Mucosa of gallbladder (tissue), 1 donor: ENCODE measurements at places on chromosomes 13 and 19. TPM values are rescaled to one million over a fixed set of nuclear protein-coding genes. Genes with fewer than 3 reads are reported as not detected.

C2CD4C gene
- 172 TPM for total RNA-seq

CAMSAP3 gene
- 61.3 TPM for total RNA-seq

CEACAM7 gene
- total RNA-seq = 2.6 TPM

BEST2 gene
- not detected for total RNA-seq

ZNF714 gene
- 6.6 TPM for total RNA-seq

EMP3 gene
- total RNA-seq = 52.4 TPM

PSG4 gene
- not detected for total RNA-seq

MAP3K10 gene
- 25.8 TPM for total RNA-seq

SERP2 gene
- 3.7 TPM for total RNA-seq

DNA sequence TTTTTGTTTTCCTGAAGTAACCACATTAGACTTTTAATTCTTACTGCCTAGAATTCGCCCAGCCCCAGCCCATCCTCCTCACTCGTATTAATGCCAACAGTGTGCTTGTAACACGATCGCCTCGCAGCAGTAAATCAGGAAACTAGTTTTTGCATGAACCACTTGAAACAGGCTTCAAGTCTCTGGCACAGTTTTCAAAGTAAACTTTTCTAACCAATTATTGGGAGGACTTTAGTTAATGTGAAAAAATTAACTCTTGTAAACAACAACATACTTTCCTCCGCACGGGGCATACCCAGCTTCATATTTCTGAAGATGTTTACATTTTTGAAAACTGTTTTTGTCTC is 39.2 kb downstream of the TNFRSF19 start:
- DNase-seq = no peak

DNA sequence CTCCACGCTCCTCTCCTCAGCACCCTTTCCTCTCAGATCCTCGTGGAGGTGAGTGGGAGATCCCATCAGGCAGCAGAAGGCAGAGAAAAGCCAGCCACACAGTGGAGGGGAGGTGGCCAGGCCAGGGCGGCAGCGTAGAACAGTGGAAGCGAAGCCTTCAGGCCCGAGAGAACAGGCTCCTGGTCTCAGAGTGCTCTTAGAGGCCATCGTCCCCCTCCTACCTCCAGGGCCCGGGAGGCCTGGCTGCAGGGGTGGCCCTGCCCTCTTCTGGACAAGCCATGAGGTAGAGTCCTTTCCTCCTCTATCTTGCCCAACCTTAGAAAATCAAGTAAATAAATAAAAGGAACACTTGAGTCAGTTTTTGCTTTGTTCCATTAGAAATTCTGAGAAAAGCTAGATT is 202.0 kb downstream of the KATNAL1 start:
- no peak for DNase-seq

GRCh38 chr19:43337737-43338136 is 15.7 kb upstream of the CD177 start:
- DNase-seq = no peak

GRCh38 chr13:59963827-59964226 is 199.9 kb downstream of the DIAPH3 start:
- DNase-seq = no peak

DNA sequence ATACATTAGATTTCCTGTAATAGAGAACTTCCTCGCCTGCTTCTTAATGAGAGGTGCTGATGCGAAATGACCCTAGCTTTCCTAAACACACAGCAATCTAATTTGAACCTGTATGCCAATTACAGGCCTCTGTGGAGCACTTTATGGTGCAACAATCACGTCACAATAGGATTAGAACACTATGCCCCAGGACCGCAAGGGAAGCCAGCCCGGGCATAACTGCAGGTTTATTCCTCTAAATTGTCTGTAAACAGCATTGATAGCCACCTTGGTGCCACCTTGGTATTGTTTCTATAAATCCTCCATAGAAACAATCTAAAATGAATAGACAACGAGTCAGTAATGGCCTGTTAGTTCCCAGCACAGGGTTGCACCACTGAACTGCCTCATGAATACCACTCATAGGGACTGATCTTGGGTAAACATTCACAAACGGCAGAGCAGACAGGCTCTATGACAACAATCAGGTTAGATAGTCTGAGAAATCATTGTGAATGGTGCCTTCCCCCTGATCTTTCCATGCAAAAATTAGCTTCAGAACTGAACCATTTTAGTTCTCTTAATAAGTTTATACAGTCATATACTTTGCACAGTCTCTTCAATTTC is 182.5 kb upstream of the OBI1 start:
- DNase-seq = no peak

DNA sequence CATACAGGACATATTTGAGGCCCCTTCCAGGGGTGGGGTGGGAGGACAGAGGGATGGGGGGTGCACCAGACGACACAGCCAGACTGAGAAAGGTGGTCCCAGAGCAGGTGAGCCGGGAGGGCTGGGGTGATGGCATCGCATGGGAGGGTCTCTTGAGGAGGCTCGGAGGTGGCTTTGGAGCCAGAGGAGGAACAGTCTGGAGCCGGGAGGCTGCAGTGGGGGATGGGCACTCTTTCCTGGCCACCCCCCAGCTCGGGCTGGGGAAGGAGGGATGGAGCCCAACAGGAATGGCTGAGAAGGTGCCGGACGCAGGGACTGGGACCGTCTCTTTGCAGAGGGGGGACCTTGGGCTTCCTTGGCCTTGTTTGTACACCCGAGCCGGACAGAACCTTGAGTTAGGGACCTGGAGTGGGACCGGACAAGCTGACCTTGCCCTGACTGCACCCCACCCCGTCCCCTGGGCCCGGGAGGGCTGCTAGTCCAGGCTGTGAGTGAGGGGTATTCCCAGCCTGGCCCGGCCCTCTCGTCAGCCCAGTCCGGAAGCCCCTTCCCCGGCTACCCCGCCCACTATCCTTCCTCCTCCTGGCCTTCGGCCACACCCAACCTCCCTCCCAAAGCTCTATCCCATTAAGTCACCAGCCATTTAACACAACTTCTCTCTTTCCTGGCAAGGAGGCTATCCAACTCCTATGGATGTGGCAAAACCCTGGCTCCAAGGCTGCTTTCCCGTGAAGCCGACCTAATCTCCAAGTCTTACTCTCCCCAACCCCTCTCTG is 816 bp upstream of the TBXA2R start:
- no peak for DNase-seq

- no peak for DNase-seq
Observed at GRCh38 chr13:73607489-73608156, 526.6 kb downstream of the KLF12 start.

- DNase-seq = no peak
Observed at GRCh38 chr19:16335226-16335625, 10.6 kb downstream of the KLF2 start.

GRCh38 chr19:30350692-30351663 is 21.2 kb upstream of the ZNF536 start:
- no peak for DNase-seq

GRCh38 chr13:58906329-58907007 is 1257.3 kb downstream of the DIAPH3 start:
- no peak for DNase-seq

- DNase-seq = peak; percentile 51
Observed at GRCh38 chr19:19053508-19054314, 10.1 kb upstream of the SLC25A42 start.

DNA sequence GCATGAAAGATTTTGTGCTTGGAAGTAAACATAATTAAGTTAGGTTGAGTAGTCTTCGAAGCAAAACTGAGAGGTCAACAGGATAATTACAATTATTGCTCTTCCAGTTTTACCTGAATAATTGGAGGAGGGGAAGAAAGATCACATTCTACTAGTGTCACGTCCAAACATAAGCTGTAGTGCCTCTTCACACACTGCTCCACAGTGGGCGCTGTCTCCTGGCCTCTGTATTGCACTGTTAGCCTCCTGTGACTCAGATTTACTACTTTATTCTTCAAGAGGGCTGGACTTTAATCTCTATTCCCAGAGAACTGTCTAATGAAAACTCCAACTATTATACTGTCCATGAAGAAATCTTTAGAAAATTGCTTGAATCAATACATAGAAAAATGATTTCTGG is 62.9 kb downstream of the TRPC4 start:
- DNase-seq = no peak
